Thoracic aorta (tissue), 2 donors: ENCODE measurements at places on chromosomes 3 and 15. TPM values are rescaled to one million over a fixed set of nuclear protein-coding genes. Genes with fewer than 3 reads are reported as not detected.
A peak's percentile ranks its signal among the peaks of the same experiment; 100 is the strongest.

- H3K27me3 ChIP-seq = no peaks in the 10 kb centered on the region
- peaks cover 47% of the 10 kb centered on the region for H3K4me1 ChIP-seq
- no peak overlapping the region for H3K4me3 ChIP-seq
- peaks cover 44% of the 10 kb centered on the region for H3K36me3 ChIP-seq
Measured at GRCh38 chr3:186790261-186790981, 7.0 kb downstream of the EIF4A2 start.

- no peak overlapping the region for H3K27ac ChIP-seq
- no peaks in the 10 kb centered on the region for H3K36me3 ChIP-seq
- no peak overlapping the region for H3K4me3 ChIP-seq
Measured at GRCh38 chr15:44186705-44187104, 8.4 kb downstream of the FRMD5 start.

- H3K27me3 ChIP-seq = no peaks in the 10 kb centered on the region
- no peaks in the 10 kb centered on the region for H3K36me3 ChIP-seq
- no peak for DNase-seq
- H3K27ac ChIP-seq = peak overlapping the region; percentile 71
- no peak overlapping the region for H3K4me3 ChIP-seq
Measured at GRCh38 chr15:37014137-37014536, 86.2 kb downstream of the MEIS2 start.

DNA sequence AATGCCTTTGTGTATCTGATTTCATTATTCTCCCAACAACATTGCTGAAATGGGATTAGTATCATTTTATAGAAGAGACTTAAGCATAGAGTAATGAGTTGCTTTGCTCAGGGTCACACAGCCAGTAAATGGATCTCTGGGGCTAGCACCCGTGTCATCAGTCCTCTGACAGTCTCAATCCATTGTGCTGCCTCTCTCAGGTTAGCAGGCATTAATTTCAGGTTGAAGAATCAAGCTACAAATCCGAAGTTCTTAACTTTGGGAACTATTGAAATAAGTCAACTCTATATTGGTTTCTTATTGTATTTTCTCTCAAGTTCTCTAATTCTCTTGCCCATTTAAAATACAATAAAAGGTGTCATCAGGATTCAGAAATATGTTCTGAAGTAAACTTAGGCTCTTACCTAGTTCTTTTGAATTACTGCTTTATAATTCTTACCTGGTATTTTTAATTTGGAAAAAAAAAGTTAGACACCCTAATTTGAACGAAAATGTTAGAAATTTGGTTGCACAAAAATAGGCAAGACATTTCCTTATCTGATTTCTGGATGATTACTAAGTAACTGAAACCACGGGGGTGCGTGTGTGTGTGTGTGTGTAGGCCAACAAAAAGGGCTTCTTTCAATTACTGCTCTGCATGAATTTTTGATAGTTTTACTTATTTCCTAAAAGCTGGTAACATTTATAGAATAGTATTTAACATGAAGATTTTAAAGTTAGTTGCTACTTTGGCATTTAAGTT lies 189.8 kb downstream of the MBNL1 start:
- H3K27me3 ChIP-seq = no peaks in the 10 kb centered on the region

DNA sequence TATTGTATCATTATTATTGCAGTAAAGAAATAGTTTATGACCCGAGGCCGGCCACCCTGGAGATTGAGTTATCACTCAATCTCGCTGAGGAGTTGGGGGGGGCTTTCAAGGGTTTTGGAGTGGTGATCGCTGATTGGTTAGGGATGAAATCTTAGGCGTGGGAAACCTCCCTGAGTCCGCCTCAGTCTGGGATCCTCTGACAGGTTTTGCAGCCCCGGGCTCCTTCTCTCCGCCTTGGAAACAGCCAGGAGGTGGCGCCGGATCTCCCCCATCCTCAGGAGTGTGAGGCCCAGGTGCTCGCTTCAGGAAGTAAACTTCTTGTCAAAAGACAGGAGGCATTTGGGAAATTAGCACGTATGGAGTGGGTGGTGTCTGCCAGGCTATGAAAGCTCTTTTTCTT lies 41.1 kb upstream of the SEC61A1 start:
- DNase-seq = no peak
- H3K4me3 ChIP-seq = no peak overlapping the region
- no peaks in the 10 kb centered on the region for H3K27me3 ChIP-seq
- no peaks in the 10 kb centered on the region for H3K36me3 ChIP-seq

GRCh38 chr3:71846185-71846584 lies 61.2 kb upstream of the PROK2 start:
- DNase-seq = no peak
- no peak overlapping the region for H3K27ac ChIP-seq
- H3K36me3 ChIP-seq = no peaks in the 10 kb centered on the region
- no peaks in the 10 kb centered on the region for H3K27me3 ChIP-seq
- H3K4me3 ChIP-seq = no peak overlapping the region

- DNase-seq = no peak
- H3K4me3 ChIP-seq = no peak overlapping the region
- H3K4me1 ChIP-seq = no peaks in the 10 kb centered on the region
- no peak overlapping the region for H3K27ac ChIP-seq
Measured at GRCh38 chr3:13466781-13467180, 13.3 kb upstream of the HDAC11 start.

DNA sequence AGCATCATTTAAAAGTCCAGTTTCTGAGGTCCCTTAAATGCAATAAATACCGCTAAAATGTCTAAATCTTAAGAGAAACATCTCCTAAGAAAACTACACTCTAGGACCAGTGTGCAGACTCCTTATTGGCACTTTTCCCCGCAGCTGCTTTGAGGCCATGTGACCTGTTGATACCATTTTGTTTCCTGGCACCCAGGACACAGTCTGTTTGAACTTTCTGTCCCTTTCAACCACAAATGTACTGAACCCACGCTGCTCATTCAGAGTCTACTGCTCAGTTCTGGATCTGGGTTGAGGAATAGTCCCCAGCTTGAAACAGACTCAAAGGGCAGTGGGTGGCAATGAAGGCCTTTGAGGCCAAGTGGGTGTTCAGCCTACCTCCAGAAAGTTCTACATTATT lies 17.1 kb downstream of the LDHAL6B start:
- H3K27ac ChIP-seq = peak overlapping the region; percentile 64
- H3K4me1 ChIP-seq = peaks cover 37% of the 10 kb centered on the region
- H3K27me3 ChIP-seq = no peaks in the 10 kb centered on the region

GRCh38 chr3:58874248-58874741 lies 175.5 kb downstream of the CFAP20DC start:
- DNase-seq = no peak
- H3K4me1 ChIP-seq = no peaks in the 10 kb centered on the region

GRCh38 chr15:75073197-75073596 lies 49.8 kb downstream of the PPCDC start:
- H3K36me3 ChIP-seq = no peaks in the 10 kb centered on the region
- DNase-seq = no peak
- no peaks in the 10 kb centered on the region for H3K27me3 ChIP-seq
- no peaks in the 10 kb centered on the region for H3K4me1 ChIP-seq

GRCh38 chr3:182920515-182921084 lies 59.7 kb downstream of the DCUN1D1 start:
- no peak for DNase-seq
- H3K4me3 ChIP-seq = no peak overlapping the region
- no peak overlapping the region for H3K27ac ChIP-seq
- no peaks in the 10 kb centered on the region for H3K27me3 ChIP-seq
- peaks cover 6% of the 10 kb centered on the region for H3K4me1 ChIP-seq
- no peaks in the 10 kb centered on the region for H3K36me3 ChIP-seq

DNA sequence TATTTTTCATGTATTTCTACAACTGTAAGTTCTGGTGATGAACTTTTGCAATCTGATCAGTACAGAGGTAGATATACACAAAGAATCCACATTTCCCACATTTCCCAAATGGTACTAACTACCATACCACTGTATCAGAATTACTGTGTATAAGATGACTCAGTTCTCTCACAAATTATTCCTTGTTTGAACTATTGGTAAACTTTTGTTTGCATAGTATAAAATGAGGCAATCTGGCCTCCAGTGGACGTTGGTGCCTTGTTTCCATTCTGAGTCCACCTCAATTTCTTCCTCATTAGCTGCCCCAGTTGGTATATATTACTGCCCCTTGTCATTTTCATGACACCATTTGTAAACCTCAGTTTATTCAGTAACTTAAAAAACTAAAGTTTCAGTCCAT lies 38.5 kb downstream of the SPTSSB start:
- H3K4me1 ChIP-seq = no peaks in the 10 kb centered on the region
- no peak overlapping the region for H3K4me3 ChIP-seq
- no peaks in the 10 kb centered on the region for H3K27me3 ChIP-seq
- DNase-seq = no peak
- no peak overlapping the region for H3K27ac ChIP-seq

DNA sequence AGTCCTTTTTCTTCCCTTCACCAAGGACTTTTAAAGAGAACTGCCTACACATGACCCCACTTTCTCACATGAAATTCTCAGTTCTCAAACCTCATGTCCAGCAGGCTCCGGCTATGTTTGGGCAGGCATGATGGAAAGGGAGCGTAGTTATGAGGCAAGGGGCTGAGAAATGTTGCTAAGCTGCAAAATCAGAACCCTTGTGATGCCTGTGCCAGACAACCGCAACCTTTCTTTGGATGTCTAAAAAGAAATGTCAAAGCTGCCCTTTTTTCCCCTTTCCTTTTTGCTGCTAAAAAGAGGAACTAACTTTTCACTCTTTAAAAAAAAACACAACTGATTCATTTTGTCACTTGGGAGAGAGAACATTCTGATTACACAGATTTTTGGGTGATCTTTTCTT lies 19.2 kb downstream of the GNB4 start:
- H3K4me3 ChIP-seq = peak overlapping the region; percentile 35
- peaks cover 32% of the 10 kb centered on the region for H3K4me1 ChIP-seq
- peak overlapping the region; percentile 40 for H3K27ac ChIP-seq
- H3K36me3 ChIP-seq = no peaks in the 10 kb centered on the region

GRCh38 chr15:71151081-71151480 lies 35.8 kb downstream of the THSD4 start:
- peak overlapping the region; percentile 38 for H3K27ac ChIP-seq
- no peaks in the 10 kb centered on the region for H3K36me3 ChIP-seq
- H3K4me1 ChIP-seq = peaks cover 14% of the 10 kb centered on the region
- DNase-seq = no peak
- no peak overlapping the region for H3K4me3 ChIP-seq

DNA sequence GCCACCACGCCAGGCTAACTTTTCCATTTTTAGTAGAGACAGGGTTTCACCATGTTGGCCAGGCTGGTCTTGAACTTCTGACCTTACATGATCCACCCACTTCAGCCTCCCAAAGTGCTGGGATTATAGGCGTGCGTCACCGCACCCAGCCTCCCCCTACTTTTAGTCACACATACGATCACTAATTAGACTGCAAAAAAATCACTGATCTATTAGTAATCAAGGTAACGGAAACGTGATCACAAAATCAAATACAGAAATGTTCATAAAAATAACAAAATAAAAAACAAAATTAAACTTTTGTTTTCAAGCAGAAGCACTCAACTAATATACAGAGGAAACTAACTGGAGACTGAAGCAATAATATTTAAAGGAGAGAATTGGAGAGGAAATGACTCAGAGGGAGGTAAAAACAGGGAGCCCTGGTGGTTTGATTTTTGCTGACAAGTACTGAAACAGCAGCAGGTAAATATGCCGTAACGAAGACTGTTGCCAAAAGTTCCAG lies 4.6 kb downstream of the WDR53 start:
- H3K4me1 ChIP-seq = peaks cover 5% of the 10 kb centered on the region
- no peak overlapping the region for H3K27ac ChIP-seq
- no peak for DNase-seq
- no peaks in the 10 kb centered on the region for H3K27me3 ChIP-seq

GRCh38 chr3:69671082-69671952 lies 67.9 kb upstream of the MITF start:
- no peaks in the 10 kb centered on the region for H3K27me3 ChIP-seq
- no peaks in the 10 kb centered on the region for H3K36me3 ChIP-seq
- no peaks in the 10 kb centered on the region for H3K4me1 ChIP-seq
- DNase-seq = no peak

- no peaks in the 10 kb centered on the region for H3K36me3 ChIP-seq
- H3K27ac ChIP-seq = no peak overlapping the region
- H3K4me3 ChIP-seq = no peak overlapping the region
- no peaks in the 10 kb centered on the region for H3K27me3 ChIP-seq
- H3K4me1 ChIP-seq = no peaks in the 10 kb centered on the region
Measured at GRCh38 chr3:52176951-52177700, 20.8 kb upstream of the ALAS1 start.

GRCh38 chr3:168218600-168218999 lies 122.9 kb upstream of the GOLIM4 start:
- no peak overlapping the region for H3K27ac ChIP-seq
- no peak overlapping the region for H3K4me3 ChIP-seq
- H3K4me1 ChIP-seq = no peaks in the 10 kb centered on the region
- no peaks in the 10 kb centered on the region for H3K27me3 ChIP-seq
- no peaks in the 10 kb centered on the region for H3K36me3 ChIP-seq

DNA sequence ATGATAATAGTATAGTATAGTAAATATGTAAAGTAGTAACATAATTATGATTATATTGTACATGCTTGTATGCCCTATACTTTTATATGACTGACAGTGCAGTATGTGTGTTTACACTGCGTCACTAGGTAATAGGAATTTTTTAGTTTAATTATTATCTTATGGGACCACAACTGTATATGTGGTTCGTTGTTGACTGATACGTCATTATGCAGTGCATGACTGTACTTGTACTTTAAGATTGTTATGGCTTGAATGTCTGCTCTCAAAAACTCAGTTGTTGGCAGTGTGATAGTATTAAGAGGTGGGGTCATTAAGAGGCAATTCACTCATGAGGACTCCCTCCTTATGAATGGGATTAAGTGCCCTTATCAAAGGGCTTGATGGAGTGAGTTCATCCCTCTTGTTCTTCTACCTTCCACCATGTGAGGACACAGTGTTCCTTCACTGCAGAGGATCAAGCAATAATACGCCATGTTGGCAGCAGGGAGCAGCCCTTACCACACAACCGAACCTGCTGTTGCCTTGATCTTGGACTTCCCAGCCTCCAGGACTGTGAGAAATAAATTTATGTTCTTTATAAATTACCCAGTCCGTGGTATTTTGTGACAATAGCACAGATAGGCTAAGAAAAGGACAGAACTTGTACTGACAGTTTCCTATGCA lies 152.2 kb downstream of the NEK11 start:
- no peak overlapping the region for H3K4me3 ChIP-seq
- no peak overlapping the region for H3K27ac ChIP-seq
- no peaks in the 10 kb centered on the region for H3K36me3 ChIP-seq

GRCh38 chr3:178498871-178499270 lies 37.4 kb upstream of the KCNMB2 start:
- no peaks in the 10 kb centered on the region for H3K36me3 ChIP-seq
- no peaks in the 10 kb centered on the region for H3K27me3 ChIP-seq
- no peak overlapping the region for H3K4me3 ChIP-seq
- no peaks in the 10 kb centered on the region for H3K4me1 ChIP-seq
- no peak for DNase-seq

GRCh38 chr3:190320594-190321362 lies 1.5 kb downstream of the CLDN1 start:
- peaks cover 12% of the 10 kb centered on the region for H3K4me1 ChIP-seq
- H3K27me3 ChIP-seq = no peaks in the 10 kb centered on the region
- no peak for DNase-seq
- H3K4me3 ChIP-seq = no peak overlapping the region
- no peaks in the 10 kb centered on the region for H3K36me3 ChIP-seq
- no peak overlapping the region for H3K27ac ChIP-seq

The LMAN1L gene
- total RNA-seq = not detected

The SAMD7 gene
- total RNA-seq = not detected

The STRIT1 gene
- total RNA-seq = not detected

The USP8 gene
- 89.8 TPM for total RNA-seq

The PP2D1 gene
- total RNA-seq = not detected
